Omental fat pad (tissue), 4 donors: ENCODE measurements at places on chromosomes 5 and 9. TPM values are rescaled to one million over a fixed set of nuclear protein-coding genes. Genes with fewer than 3 reads are reported as not detected.

GRCh38 chr9:135422341-135422944 is 57.1 kb upstream of the PPP1R26 start:
- no peak for DNase-seq

Gene PHF19
- total RNA-seq: 16.3 TPM

GRCh38 chr5:109318455-109319108 is 91.2 kb downstream of the PJA2 start:
- no peak for DNase-seq

Gene IL4
- not detected for total RNA-seq

Gene TRPM3
- 0.60 TPM for total RNA-seq

- DNase-seq: no peak
Observed at GRCh38 chr9:89967527-89967926, 362.7 kb downstream of the GADD45G start.

Gene ARL14EPL
- not detected for total RNA-seq

- DNase-seq: no peak
Observed at GRCh38 chr5:96870094-96871026, 5.9 kb upstream of the ERAP2 start.

DNA sequence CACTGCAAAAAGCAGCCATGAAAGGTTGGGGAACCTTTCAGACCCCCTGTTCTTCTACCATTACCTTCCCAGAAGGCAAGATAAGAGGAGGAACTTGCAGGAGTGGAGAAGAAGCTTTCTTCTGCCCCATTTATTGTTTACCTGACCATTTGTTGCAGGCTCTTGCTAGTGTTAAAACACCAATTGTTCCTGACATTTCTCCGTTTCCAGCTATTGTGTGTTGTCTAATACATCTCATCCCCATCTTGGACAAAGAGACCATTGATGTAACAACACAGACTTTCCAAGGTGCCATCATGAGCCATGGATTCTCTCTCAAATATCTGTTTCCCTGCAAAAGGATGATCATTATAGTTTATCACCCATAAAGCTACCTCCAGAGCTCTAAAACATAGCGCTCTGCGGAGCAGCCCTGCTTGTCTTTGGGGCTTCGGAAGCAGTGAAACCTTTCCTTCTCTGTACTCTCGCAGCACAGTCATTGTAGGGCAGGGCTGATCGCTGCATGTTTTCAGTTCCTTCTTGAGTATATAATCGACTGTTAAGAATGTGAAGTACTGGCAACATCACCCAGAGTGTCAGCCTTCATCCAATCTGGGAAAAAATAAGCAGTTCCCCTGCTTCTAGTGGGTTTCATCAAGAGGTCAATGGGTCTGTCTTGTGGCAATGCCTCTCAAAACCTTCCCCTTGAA is 680.0 kb downstream of the SEMA5A start:
- no peak for DNase-seq

Gene TXNDC8
- total RNA-seq: not detected

Gene CCDC69
- total RNA-seq: 263 TPM

Gene GFI1B
- total RNA-seq: not detected

- DNase-seq: no peak
Observed at GRCh38 chr9:132838291-132838690, 39.8 kb downstream of the AK8 start.

Gene TCF7
- total RNA-seq: 1.7 TPM

DNA sequence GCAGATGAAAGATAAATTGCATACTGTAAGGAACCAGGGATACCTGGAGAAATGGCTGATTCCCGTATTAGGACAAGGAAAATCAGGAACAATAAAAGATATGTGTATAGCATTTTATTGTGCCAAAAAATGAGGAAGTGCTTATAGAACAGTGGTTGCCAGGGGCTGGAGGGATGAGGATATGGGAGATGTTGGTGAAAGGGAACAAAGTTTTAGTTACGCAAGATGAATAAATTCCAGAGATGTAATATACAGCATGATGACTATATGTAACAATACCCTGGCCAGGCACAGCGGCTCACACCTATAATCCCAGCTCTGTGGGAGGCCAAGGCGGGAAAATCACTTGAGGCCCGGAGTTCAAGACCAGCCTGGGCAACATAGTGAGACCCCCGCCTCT is 101.8 kb downstream of the CDK5RAP2 start:
- no peak for DNase-seq

GRCh38 chr9:79686381-79687130 is 114.8 kb downstream of the TLE4 start:
- no peak for DNase-seq

DNA sequence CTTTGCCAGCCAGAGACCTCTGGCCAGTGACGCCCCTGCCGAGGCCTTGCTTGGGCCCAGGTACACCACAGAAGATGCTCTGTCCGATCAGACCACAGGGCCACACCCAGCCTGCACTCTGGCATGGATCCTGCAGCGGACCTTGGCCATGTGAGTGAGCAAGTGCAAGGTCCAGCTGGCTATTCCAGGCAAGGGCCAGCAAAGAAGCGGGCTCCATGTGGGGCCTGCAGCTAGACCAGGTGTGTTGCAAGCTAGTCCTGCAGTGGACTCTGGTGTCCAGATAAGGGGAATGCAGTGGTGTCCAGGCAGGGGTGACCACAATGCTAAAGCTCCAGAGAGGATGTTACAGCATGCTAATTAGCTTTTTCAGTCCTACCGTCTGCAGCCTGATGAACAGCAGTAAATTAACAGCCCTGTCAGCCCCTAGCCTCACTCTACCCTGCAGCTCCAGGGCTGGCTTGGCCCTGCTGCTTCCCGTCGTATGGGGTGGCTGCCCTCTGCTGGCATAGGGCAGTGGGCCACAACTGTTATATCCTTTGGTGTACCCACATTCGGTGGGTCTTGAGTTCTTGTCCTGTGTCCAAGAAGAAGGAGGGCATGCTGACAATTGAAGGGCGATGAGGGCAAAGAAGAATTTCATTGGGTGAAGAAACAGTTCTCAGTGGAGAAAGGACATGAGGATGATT is 284.5 kb upstream of the POU5F2 start:
- DNase-seq: no peak

Gene IFNA13
- not detected for total RNA-seq

Gene SLC36A2
- not detected for total RNA-seq

Gene PLPP7
- 5.3 TPM for total RNA-seq

- DNase-seq: no peak
Observed at GRCh38 chr5:65916636-65917035, 9.7 kb upstream of the ERBIN start.

Gene CDC25C
- total RNA-seq: not detected

DNA sequence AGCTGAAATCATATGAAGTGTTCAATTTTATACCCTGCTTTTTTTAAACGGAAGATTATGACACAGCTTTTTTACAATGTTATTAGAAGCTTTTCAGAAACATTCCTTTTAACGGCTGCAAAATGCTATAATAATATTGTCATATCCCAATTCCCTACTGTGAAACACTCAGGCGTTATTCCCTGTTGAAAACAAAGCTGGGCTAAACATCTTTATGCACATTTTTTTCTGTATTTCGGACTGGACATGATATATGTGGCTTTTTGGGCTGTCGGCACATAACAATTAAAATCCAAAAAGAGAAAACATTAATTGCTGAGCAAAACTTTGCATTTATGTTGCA is 12.0 kb upstream of the CTSL start:
- no peak for DNase-seq

Gene INSL6
- not detected for total RNA-seq

Gene CDH10
- not detected for total RNA-seq

- DNase-seq: no peak
Observed at GRCh38 chr5:91562922-91563321, 179.8 kb upstream of the ARRDC3 start.
